ENCODE measurements at places on chromosomes 2 and 18.
A peak's percentile ranks its signal among the peaks of the same experiment; 100 is the strongest.

DNA sequence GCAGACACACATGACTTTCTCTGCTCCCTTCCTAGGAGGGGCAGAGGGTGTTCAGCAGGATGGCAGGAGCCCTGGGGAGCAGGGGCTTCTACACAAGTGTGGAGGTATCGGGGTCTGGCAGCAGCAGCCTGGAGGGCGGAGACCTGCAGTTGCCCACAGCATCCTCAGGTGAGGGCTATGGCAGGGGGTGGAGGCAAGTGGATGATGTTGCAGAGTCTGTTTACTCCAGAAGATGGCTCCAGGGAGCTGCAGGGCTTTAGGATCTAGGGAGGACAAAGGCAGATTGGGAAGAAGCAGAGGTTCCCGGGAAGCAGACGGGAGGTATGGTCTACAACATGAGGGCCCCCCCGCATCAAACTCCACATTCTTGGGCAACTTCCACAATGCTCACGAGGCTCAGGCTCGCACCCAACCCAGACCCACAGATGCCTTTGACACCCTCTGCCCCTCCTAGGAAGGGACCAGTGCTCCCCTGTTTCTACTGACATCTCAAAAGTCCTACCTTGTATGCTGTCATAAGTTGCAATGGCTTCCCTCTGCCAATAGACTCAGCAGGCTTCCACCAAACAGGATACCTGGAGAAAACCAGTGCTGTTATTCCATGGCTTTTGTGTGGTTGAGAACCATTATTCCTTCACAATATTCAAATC is 12.0 kb upstream of the ATP6V1C2 start:
- DNase-seq: peak; percentile 29

DNA sequence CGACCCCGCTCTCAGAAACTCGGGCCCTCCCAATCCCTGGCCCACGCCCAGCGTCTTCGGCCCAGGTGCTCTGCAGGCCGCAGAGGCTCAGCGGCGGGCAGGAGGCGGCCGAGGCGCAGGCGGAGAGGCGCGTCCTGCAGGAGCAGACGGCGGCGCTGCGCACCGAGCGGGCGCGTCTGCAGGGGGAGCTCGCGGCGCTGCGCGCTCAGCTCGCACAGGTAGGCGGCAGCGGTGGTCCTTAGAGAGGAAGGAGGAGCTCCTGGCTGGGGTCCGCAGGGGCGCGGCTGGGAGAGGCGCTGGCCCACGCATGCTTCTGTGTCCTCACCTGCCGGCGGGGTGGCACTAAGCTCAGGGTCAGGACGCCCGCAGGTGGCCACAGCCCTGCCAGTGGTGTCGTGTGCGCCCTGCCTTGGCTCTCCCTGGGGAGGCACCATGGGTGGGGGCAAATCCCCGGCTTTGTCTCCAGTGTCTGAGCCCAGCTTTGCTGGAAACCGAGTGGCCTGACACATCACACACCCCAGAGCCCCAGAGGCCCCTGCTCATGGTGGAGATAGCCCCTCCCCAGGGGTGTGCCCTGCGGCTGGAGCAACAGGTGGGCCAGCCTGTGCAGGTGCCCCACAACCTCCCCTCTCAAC is 14.9 kb upstream of the SNED1 start:
- DNase-seq: peak; percentile 76

DNA sequence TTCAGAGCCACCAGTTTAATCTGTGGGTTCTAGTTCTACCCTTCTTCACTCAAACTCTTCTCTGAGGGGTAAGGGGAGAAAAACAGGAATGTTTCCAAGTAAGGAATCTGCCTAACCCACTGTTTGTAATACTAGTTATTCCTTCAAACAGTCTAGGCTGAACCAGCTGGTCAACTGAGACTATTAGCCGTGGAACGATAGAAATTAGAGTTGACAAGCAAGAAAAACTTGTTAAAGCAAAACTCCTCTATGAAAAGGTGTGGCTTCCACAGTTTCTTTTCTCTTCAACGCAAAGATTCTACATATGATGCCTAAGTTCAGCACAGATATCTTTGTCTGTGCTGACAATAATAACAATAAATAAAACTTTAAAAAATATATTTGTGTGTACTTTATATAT is 11.5 kb downstream of the PAIP2B start:
- DNase-seq: no peak

DNA sequence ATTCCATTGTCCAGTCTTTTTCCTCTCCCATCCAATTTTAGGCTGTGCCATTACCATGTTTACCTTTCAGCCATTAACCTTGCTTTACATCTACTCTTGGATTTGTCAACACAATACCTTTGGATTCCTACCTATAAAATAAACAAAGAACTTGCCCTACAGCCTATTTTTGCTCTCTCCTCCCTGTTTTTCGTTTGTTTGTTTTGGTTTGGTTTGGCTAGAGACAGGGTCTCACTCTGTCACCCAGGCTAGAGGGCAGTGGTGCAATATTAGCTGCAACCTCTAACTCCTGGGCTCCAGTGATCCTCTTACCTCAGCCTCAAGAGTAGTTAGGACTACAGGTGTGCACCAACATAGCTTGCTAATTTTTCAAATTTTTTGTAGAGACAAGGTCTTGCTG is 76.1 kb downstream of the SP100 start:
- DNase-seq: no peak

DNA sequence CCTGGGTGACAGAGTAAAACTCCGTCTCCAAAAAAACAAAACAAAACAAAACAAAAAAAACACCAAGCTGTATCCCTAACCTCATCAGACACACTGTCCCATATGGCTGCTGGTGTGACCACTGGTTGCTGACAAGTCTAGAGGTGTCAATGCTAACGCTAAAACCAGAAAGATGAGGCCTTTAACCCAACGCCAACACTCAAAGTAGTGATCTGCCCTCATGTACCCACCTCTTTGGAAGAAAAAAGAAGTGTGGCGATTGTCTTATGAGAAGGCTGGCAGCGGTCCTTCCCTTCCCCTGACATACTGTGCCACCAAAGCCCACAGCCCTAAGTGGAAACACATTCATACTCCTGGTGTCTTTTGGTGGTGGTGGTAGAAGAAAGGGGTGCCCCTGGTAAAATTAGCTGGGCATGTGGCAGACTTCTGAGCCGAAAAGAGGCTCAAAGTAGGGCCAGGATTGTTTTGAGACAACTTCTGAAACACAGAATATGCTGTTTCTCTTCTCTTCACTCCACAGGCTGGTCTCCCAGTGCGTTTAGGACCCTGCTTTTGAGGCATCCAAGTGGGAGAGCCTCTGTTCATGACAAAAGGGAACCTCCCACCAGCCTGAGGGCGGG is 9.8 kb downstream of the SERTAD2 start:
- no peak for DNase-seq

DNA sequence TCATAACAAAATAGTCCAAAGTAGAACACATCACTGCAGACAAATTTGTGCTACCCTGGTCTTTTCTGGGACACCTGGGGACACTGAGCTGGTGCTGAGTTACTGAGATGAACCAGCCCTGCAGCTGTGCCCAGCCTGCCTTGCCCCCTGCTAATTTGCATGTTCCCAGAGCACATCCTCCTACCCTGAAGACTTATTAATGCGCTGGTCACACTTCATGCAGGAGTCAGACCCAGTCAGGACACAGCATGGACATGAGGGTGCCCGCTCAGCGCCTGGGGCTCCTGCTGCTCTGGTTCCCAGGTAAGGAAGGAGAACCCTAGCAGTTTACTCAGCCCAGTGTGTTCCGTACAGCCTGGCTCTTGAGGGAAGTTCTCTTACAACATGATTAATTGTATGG is 1518.3 kb downstream of the RPIA start:
- no peak for DNase-seq

DNA sequence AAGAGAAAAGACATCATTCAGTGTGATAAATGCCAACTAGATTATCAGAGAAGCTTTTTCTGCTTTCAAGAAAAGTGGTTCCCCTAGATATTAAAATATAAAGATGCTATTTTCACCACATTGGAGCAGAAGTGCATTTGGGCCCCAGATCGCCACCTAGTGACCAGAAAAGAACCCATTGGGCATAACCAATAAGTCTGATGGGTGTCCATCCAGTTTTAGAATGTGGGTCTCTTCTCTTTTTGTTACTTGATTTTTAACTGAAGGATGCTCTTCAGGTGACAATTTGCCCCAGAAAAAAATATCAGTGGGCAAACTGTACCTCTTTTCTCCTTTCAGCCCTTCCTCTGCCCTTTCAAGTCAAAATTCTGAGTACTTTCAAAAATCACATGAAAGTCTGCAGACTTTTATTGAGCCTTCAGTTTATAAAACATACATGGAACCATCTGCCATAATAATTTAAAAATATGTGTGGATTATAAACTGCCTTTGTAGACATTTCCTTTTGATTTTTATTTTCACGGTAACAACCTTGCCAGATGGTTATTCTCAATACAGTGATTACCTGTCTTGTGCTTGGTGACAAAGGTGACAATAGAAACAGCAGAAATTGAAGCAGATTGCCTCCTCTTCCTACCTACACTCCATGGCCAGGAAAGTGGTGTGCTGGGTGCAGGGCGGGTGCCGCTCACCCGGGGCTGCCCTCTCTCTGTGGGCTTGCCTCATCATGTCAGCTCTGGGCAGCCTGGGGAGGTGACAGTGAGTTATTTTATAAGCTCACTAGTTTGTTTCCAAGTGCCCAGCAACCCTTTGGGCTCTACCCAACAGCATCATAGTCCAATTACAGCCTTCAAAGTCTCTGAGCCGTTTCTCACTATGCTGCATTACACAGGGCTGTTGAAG is 124.5 kb downstream of the DCDC2C start:
- DNase-seq: peak; percentile 46

- DNase-seq: no peak
These were observed 119.0 kb upstream of the SYT4 start for GRCh38 chr18:43396266-43396665.

GRCh38 chr2:177271981-177272666 is 7.6 kb upstream of the NFE2L2 start:
- DNase-seq: no peak

All from glutamatergic neuron (in vitro differentiated cells).